ENCODE measurements at places on chromosomes 4 and X.

DNA sequence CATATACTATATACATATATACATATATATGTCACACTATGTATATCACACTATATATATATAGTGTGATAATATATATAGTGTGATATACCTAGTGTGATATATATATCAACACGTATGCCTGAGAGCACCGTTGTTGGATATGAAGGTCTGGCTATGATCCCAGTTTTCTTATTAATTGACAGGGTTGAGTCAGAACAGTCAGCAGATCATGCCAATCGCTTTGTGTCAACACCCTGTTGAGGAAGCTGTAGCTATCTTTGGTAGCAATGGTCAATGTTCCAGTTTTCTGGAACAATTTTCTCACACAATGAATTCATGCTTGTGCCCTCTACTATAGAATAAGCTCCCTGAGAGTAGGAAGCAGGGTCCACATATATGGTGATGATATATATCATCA is 496.0 kb upstream of the AGA start:
- no peak overlapping the region for H3K4me3 ChIP-seq
- H3K27ac ChIP-seq = no peak overlapping the region
- DNase-seq = no peak
- H3K27me3 ChIP-seq = no peaks in the 10 kb centered on the region

DNA sequence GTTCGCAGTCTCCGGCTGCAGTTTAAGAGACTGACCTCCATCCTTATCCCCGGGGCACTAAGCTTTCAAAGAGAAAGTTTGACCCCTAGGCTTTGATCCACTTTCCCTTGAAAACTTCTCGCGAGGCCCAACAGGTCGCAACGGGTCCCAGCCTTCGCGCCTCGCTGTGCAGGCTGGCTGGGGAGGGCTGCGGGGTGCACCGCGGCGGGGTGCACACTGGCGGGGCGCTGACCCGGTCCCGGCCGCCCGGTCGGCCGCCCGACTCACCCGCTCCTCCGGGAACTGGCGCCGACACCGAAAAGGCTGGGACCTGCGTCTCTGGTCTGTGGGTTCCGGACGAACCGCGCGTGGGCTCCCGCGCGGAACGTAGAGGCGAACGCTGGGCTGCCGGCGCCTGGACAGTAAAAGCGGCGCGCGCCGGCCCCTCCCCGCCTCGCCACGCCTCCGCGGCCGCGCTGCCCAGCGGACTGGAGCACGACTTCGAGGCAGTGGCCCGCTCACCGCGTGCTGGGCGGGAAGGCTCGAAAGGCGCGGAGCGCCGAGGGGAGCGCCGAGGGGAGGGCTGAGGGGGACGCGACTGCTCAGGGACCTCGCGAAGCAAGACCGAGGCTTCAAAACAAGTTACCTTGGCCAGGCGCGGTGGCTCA is at the start of gene TAF7L:
TAF7L (minus strand) TSS at position 378 of the 647 bp plus-strand sequence. CDS start 3,791 bp downstream, outside the sequence.
- peak within 1 kb of the TSS; percentile 14 for H3K4me3 ChIP-seq
- no peaks in the 10 kb centered on the region for H3K4me1 ChIP-seq
- no peak within 1 kb of the TSS for H3K27ac ChIP-seq
- H3K36me3 ChIP-seq = no peaks in the 10 kb centered on the region
- H3K27me3 ChIP-seq = peaks cover 8% of the 10 kb centered on the region
- peak; percentile 9 for DNase-seq

DNA sequence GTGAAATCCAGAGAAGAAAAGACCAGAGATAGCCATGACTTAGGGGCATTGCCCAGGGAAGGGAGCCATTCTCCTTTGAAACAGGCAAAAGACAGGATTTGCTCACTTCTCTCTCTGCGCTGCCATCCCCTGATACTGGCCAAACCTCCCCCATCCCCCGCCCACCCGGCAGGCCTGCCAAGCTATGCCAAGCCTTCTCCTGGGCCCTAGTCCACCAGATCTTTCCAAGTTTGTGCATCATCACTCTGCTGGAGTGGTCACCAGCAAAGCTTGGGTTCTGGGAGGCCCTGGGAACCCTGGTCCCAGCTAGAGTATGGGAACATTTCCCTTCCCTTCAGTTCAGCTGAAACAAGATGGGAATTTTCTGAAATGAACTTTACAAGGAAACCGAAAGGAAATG is 18.4 kb downstream of the EFNB1 start:
- no peaks in the 10 kb centered on the region for H3K27me3 ChIP-seq
- peaks cover 9% of the 10 kb centered on the region for H3K4me1 ChIP-seq
- no peak for DNase-seq
- H3K27ac ChIP-seq = no peak overlapping the region
- no peaks in the 10 kb centered on the region for H3K36me3 ChIP-seq

DNA sequence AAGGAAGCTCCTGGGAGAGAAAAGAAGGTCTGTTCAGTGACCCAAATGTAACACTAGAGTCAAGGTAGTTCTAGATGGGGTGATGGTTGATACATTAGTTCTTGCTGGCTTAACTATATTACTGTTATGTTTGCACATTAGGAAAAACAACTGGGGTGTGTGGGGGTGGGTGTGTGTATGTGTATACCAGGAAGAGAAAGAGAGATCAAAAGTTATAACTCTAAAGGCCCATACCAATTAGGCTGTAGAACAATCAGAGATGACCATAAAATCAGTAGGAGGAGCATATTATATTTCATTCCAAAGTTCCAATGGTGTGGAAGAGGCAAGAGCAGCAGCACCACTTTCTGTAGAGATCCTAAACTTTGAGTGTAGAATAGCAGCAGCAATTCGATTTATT is 134.7 kb upstream of the FMR1 start:
- no peaks in the 10 kb centered on the region for H3K27me3 ChIP-seq
- H3K4me3 ChIP-seq = no peak overlapping the region
- H3K27ac ChIP-seq = no peak overlapping the region

DNA sequence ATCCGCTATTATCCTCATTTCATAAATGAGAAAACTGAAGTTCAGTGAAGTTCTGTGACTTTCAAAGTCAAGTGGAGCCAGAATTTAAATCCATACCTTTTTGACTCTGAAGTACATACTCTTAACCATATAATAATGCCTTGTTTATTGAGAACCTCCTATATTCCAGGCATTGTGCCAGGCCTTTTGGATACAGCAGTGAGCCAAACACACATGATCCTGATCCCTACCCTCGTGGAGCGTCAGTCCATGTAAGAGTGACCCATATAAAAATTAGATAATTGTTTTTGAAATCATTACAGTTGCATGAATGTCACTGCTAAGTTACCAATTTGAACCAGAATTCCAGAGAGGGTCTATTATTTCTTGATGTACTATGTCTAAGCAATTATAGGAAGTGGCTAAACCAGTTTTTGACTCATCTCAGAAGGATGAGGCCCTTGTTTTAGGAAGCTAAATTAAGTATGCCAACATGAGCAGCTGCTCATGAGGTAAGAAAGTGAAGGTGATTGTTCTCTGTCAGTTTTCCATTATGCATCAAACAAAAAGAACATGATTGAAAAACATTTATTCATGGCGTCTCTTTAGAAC is 289.5 kb downstream of the GLUD2 start:
- H3K4me3 ChIP-seq = no peak overlapping the region
- H3K36me3 ChIP-seq = no peaks in the 10 kb centered on the region
- H3K27ac ChIP-seq = no peak overlapping the region
- no peak for DNase-seq
- no peaks in the 10 kb centered on the region for H3K27me3 ChIP-seq

GRCh38 chrX:100435726-100436125 is 25.7 kb upstream of the PCDH19 start:
- no peaks in the 10 kb centered on the region for H3K36me3 ChIP-seq
- H3K27me3 ChIP-seq = no peaks in the 10 kb centered on the region
- H3K4me1 ChIP-seq = no peaks in the 10 kb centered on the region

- no peak for DNase-seq
- no peak overlapping the region for H3K27ac ChIP-seq
- no peak overlapping the region for H3K4me3 ChIP-seq
- H3K36me3 ChIP-seq = no peaks in the 10 kb centered on the region
- no peaks in the 10 kb centered on the region for H3K4me1 ChIP-seq
- no peaks in the 10 kb centered on the region for H3K27me3 ChIP-seq
Measured at GRCh38 chr4:172489861-172490260, 676.7 kb downstream of the GALNTL6 start.

GRCh38 chr4:185625503-185625902 is 90.2 kb upstream of the PDLIM3 start:
- no peak overlapping the region for H3K4me3 ChIP-seq
- peaks cover 6% of the 10 kb centered on the region for H3K4me1 ChIP-seq
- no peak for DNase-seq
- peaks cover 84% of the 10 kb centered on the region for H3K36me3 ChIP-seq

- H3K4me1 ChIP-seq = no peaks in the 10 kb centered on the region
- H3K27ac ChIP-seq = peak overlapping the region; percentile 64
- peak overlapping the region; percentile 56 for H3K4me3 ChIP-seq
- H3K27me3 ChIP-seq = no peaks in the 10 kb centered on the region
- DNase-seq = no peak
Measured at GRCh38 chr4:86451560-86452330, 91.9 kb upstream of the MAPK10 start.

GRCh38 chr4:103098756-103099440 is 736 bp downstream of the BDH2 start:
- no peaks in the 10 kb centered on the region for H3K27me3 ChIP-seq
- peaks cover 7% of the 10 kb centered on the region for H3K36me3 ChIP-seq
- DNase-seq = no peak
- H3K4me3 ChIP-seq = peak overlapping the region; percentile 52
- peaks cover 6% of the 10 kb centered on the region for H3K4me1 ChIP-seq
- peak overlapping the region; percentile 57 for H3K27ac ChIP-seq

DNA sequence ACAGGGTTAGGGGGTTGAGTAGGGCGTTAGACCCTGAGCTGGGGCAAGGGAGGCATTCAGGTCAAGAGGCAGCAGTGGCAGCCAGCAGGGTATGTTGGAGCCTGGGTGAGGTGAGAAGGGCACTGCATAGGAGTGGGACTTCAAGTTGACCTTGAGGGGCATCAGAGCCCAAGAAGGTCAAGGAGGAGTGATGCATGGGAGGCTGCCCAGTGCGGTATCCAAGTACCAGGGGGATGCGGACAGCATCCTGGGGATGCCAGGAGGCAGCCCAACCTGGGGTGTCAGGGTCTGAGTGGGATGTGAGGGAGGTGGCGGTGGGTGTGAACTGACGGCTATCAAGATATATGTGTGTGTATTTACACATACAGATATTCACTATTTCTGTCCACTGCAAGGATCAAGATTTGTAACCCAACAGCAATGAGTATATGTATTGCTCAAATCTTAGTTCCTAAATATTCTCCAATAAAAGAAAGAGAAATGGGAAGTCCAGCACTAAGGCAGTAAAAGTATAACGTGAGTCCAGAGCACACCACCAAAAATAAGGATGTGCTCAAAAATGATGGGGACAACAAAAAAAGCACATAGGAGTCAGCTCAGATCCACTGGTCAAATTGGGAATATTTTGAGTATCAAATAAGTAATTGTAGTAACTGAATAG is 9.8 kb upstream of the DCLK2 start:
- H3K36me3 ChIP-seq = no peaks in the 10 kb centered on the region
- H3K4me1 ChIP-seq = peaks cover 29% of the 10 kb centered on the region
- H3K4me3 ChIP-seq = no peak overlapping the region
- no peak overlapping the region for H3K27ac ChIP-seq

DNA sequence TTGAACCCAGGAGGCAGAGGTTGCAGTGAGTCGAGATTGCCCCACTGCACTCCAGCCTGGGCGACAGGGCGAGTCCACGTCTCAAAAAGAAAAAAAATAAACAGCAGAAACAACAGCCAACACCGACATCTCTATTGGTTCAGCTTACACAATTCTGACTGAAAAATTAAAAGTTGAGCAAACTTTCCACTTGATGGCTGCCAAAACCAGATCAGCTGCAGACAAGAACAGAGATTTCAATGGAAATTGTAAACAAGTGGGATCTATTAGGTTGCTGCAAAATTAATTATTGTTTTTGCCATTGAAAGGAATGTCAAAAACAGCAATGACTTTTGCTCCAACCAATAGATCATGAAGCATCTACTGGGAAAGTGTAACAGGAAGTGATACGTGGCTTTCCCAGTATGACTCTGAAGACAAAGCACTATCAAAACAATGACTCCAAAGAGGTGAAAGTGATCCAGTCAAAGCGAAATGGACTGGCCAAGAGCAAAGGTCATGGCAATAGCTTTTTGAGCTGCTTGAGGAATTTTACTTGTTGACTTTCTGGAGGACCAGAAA is 26.3 kb downstream of the UPF3B start:
- no peak overlapping the region for H3K27ac ChIP-seq
- no peaks in the 10 kb centered on the region for H3K4me1 ChIP-seq
- no peak overlapping the region for H3K4me3 ChIP-seq
- no peak for DNase-seq

GRCh38 chrX:24424948-24425347 is 40.1 kb upstream of the PDK3 start:
- no peak overlapping the region for H3K27ac ChIP-seq
- no peaks in the 10 kb centered on the region for H3K4me1 ChIP-seq
- no peak overlapping the region for H3K4me3 ChIP-seq
- H3K36me3 ChIP-seq = no peaks in the 10 kb centered on the region
- peak; percentile 28 for DNase-seq
- H3K27me3 ChIP-seq = no peaks in the 10 kb centered on the region

GRCh38 chr4:147786031-147786430 is 54.1 kb downstream of the ARHGAP10 start:
- H3K27me3 ChIP-seq = no peaks in the 10 kb centered on the region
- peak overlapping the region; percentile 71 for H3K27ac ChIP-seq
- H3K4me1 ChIP-seq = peaks cover 58% of the 10 kb centered on the region
- no peaks in the 10 kb centered on the region for H3K36me3 ChIP-seq
- no peak overlapping the region for H3K4me3 ChIP-seq

- no peak overlapping the region for H3K27ac ChIP-seq
- no peaks in the 10 kb centered on the region for H3K27me3 ChIP-seq
- H3K4me1 ChIP-seq = no peaks in the 10 kb centered on the region
- no peak overlapping the region for H3K4me3 ChIP-seq
- DNase-seq = peak; percentile 12
- H3K36me3 ChIP-seq = no peaks in the 10 kb centered on the region
Measured at GRCh38 chrX:70219938-70220764, 14.3 kb upstream of the AWAT1 start.

GRCh38 chrX:23503835-23504539 is 163.3 kb upstream of the PRDX4 start:
- H3K4me3 ChIP-seq = no peak overlapping the region
- no peaks in the 10 kb centered on the region for H3K27me3 ChIP-seq
- no peak overlapping the region for H3K27ac ChIP-seq
- H3K36me3 ChIP-seq = no peaks in the 10 kb centered on the region
- DNase-seq = peak; percentile 62

GRCh38 chr4:40949358-40950100 is 199.8 kb downstream of the NSUN7 start:
- H3K27me3 ChIP-seq = no peaks in the 10 kb centered on the region
- H3K4me1 ChIP-seq = peaks cover 50% of the 10 kb centered on the region
- H3K4me3 ChIP-seq = peak overlapping the region; percentile 20
- no peak for DNase-seq
- H3K27ac ChIP-seq = peak overlapping the region; percentile 32

Measured in heart right ventricle (tissue), 16 donors.